ENCODE measurements at places on chromosomes 11 and 22. TPM values are rescaled to one million over a fixed set of nuclear protein-coding genes. Genes with fewer than 3 reads are reported as not detected.

DNA sequence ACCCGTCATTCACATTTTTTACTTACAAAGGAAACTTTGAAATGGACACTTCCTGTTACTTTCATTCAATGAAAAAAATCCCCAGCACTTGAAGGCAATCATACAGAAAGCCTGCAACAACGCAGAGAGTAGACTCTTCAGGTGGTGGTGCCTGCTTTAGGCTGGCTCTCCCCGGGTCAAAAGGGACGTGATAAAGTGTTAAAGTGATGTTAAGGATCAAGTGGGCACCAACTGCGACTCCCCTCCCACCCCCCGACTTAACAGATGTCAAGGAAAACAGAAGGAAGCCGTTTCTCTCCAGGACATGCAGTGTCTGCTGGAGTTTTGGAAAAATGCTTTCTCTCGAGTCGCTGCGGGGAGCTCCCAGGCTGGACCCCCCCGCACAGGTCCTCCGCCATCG, 414 bp upstream of the PNPLA3 start:
- no peak for DNase-seq

DNA sequence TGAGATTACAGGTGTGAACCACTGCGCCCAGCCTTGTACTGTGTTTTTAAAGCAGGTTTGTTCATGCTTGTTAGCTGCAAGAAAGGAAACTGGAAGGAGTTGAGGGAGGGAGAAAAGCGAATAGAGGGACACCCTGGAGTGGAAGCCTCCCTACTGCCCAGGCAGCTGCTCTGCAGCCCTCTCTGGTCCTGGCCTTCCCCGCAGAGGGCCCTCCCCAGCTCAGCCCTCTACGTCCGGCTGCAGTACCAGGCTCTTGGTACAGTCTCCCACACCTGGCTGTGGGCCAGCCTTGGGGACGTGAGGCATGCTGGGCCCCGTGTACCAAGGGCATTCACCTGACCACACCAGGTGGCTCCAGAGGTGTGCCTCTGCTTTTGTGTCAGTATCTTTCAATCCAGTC, 70.8 kb downstream of the MED15 start:
- DNase-seq: no peak

Gene RPS6KA4
- total RNA-seq: 28.7 TPM

Gene FOLR2
- not detected for total RNA-seq

All from Daoy (cell line).